ENCODE measurements at places on chromosomes 12 and 14. TPM values are rescaled to one million over a fixed set of nuclear protein-coding genes. Genes with fewer than 3 reads are reported as not detected.

GRCh38 chr12:64469455-64470142 is 17.7 kb downstream of the TBK1 start:
- no peak for DNase-seq

DNA sequence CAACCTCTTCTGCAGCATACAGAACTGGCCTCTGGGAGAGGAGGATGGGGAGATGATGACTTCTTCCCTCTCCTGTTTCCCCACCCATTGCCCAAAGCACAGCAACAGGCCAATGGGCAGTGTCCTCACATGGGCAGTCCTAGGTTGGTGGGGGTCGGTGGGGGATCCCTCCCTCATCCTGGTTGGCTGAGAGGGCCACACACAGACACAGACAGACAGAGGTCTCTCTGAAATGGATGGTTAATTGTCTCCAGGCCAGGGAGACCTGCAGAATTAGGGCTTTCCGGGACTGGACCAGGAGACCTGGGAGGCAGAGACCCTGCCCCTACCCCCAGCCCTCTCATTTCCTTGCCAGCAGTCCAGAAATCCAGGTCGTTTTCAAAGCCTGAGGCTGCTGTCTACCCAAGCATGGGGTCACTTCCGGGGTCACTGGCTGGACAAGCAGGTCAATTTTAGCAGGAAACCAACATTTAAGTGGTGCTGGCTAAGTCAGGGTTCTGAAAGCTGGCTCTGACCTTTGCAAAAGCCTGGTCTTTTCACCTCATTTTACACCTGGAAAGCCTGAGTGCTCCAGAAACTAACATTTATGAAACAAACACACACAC is 48.6 kb upstream of the TBX3 start:
- no peak for DNase-seq

- no peak for DNase-seq
Measured at GRCh38 chr12:68012712-68013111, 23.5 kb downstream of the IFNG-AS1 start.

GRCh38 chr14:85466678-85467077 is 63.3 kb upstream of the FLRT2 start:
- no peak for DNase-seq

DNA sequence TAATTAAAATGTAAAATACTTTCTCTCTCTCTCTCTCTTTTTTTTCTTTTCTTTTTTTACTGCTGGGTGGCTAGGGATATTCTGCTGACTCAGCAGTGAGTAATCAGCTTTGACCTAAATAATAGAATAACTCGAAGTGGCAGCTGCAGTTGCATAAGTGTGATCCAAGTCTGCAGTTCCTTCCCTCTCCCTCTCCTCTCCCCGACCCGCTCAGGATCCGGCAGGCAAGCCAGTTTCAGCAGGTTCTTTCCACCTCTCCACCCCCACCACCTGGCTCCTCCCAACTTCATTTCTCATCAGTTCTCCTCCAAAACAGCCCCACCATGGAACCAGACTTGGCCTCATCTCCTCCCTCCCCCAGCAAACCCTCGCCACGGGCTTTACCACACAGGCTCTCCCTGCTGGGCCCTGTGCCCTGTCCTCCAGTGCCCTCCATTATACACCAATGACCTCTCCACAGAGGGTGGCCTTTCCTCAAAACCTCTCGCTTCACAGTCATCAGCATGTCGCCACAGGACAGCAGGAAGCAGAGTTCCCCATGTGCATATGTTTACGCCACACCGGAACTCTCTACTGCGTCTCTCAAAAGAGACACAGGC is 22.4 kb downstream of the SLC7A8 start:
- no peak for DNase-seq

DNA sequence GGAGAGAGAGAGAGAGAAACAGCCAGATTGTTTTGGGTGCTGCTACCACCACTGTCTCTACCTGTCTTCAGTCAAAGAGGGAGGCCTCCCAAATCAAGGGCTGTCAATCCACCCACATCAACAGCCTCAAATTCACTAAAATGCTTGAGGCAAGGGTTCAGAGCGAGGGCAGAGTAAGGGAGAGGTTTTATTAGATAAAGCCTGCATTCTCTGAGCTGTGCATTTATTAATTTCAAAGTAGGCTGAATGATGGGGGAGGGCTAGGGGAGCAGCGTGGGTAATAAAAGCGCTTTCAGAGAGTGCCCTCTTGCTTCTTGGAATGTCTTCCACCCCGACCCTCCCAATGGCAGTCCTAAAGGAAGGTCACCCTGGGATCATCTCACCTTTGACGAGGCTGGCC is 636.5 kb upstream of the TBX3 start:
- no peak for DNase-seq

- peak; percentile 71 for DNase-seq
Measured at GRCh38 chr12:57127726-57128518, at the start of gene LRP1. Gene LRP1 (plus strand): TSS chr12:57128483. CDS start chr12:57128965, 482 bp downstream.

DNA sequence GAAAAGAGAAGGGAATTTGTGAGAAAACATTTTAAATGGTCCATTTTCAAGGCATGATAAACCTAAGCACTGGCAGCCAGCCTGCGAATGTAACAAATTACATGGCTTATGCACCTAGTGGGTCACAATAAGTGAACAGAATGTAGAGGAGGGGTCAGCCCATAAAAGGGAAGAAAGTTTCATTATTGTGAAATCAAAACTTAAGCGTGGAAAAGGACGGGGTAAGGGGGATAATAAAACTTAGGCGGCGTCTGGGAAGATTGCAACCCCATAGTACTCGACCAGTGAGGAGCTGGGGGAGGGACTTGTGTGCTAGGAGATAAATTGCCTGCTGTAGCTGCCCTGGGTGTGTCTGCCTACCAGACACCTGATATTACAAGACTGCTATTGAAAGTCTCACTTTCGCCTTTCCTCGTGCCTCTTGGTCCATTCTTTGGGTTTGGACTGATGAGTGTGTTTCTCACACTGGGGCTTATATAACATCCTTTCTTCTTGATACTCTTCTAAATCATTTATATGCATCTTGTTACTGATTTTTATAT is 40.6 kb downstream of the ZDHHC17 start:
- DNase-seq, result no peak

GRCh38 chr14:85247071-85247470 is 282.9 kb upstream of the FLRT2 start:
- DNase-seq, result no peak

DNA sequence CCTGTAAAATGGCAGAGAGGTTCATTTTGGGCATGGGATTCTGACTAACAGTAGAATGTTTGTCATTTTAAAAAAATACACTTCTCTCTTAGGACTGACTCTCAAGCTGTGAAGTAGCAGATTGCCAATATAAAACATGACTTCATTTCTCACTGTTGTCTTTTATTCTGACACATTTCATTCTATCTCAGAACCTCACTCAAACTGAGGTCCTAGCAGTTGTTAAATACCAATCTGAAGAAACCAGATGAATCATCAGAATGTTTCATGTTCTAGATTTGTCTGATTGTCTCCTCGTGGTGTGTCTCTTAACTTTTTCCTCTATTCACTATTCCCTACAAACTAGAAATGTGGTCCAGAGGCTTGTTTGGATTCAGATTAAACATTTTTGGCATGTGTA is 276.5 kb upstream of the NPAS3 start:
- no peak for DNase-seq

GRCh38 chr12:90939382-90939781 is 15.6 kb downstream of the CCER1 start:
- DNase-seq, result no peak

- DNase-seq, result no peak
Measured at GRCh38 chr12:115583591-115583990, 693.9 kb downstream of the MED13L start.

- DNase-seq, result peak; percentile 39
Measured at GRCh38 chr14:60561845-60562746, 53.1 kb downstream of the SIX6 start.

- no peak for DNase-seq
Measured at GRCh38 chr12:131057211-131057721, 103.6 kb downstream of the ADGRD1 start.

DNA sequence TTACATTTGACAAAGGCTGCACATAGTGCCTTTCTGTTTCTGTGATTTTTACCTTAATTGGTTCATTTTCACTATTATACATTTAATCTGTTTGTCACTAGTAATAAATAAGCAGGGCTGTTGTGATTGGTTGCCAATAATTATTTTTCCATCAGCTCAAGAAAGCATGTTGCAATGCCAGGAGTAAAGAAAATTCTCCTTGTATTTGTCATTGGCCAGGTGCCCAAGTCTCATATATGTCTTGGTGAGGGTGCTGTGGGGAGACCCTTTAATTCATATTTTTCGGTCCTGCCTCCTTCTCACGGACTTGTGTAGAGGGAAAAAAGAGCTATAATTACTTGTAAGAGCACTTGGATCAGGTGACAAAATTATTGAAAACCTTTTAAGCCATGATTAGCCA is 108.0 kb downstream of the KITLG start:
- DNase-seq, result no peak

- no peak for DNase-seq
Measured at GRCh38 chr14:69672356-69672755, 61.0 kb downstream of the SUSD6 start.

GRCh38 chr14:75433631-75434071 is 5.8 kb downstream of the JDP2 start:
- no peak for DNase-seq

GRCh38 chr12:85448548-85449139 is 168.6 kb downstream of the ALX1 start:
- no peak for DNase-seq

DNA sequence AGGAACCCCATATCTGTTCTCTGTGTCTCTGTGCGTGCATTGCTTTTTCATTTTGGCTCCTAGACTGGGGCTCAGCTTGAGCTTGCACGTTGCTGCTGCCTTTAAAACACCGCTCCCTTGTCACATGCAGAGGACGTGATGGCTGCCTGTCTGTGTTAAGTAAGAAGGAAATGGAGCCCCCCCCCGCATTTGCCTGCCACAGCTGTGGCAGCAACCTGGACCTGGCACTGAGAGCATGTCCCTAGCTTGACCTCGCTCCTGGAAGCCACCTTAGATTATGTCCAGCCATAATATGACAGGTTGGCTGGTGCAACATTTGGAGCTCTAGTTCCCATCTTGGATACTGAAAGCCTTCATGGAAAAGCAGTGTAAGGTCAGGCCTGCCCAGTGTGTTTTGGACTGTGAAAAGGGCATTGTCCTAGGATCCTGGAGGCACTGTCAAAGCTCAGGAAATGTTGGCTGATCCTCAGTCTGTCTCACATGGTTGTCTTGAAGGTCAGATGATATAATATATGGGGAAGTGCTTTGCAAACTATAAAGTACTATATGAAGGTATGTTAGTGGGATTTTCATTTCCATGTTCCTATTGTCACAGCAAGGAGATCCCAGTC is 73.8 kb downstream of the PRKCH start:
- DNase-seq, result no peak

DNA sequence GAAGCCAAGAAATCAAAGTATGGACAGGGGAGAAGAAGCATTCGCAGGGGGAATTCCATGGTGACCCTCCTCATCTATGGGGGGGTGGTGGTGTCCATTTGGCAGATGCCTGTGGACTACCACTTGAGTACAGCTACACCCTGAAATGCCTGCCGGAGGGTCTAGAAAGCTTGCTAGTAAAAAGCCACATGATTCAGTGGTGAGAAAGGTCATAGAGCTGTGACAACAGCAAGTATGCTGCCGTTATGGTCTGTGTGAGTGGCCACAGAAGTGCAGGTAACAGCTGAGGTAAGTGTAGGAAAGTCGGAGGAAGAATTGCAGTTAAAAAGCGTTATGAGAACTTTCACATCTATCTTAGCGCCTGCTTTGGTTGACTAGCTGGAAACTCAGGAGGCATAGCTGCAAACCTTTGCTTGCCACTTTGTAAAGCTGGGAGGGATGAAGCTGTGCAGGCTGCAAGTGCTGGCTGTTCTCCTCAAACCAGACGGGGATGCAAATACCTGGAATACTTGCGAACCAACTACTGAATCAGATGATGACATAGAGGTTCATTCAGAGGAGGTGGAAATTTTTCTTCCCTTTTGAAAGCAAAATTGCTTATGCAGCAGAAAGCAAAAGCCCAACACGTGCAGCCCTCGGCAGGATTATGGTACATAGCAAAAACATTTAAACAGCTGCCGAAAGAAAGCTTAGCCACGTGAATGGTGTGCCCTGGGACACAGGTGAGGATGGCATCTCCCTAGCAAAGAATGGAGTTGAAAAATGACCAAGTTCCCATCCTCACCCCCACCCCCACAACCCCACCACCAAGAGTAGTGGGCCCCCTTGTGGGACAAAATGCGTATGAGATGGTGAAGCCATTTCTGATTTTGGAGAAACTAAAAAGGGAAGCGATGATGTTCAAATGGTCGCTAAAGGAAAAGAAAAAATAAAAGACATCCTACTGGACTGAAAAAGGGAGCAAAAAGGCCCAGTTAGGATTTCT is 287.0 kb downstream of the RERGL start:
- no peak for DNase-seq

DNA sequence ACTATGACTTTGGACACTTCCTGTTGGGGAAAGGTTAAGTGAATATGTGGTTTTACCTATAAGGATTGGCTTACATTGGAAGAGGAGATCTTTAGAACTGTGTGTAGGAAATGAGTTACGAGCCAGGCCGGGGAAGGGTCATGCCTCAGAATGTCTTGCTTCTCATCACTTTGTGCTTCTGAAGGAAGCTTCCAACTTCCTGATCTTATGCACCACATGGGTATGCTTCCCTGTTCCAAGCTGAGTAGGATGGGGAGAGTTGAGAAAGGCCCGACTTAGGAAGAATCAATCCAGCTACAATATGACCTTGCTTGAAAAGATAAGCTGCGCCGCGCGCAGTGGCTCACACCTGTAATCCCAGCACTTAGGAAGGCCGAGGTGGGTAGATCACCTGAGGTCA is 59.9 kb downstream of the STXBP6 start:
- DNase-seq, result no peak

GRCh38 chr14:65010211-65010931 is 23.7 kb downstream of the FNTB start:
- no peak for DNase-seq

- no peak for DNase-seq
Measured at GRCh38 chr14:46197856-46198255, 453.7 kb downstream of the RPL10L start.

DNA sequence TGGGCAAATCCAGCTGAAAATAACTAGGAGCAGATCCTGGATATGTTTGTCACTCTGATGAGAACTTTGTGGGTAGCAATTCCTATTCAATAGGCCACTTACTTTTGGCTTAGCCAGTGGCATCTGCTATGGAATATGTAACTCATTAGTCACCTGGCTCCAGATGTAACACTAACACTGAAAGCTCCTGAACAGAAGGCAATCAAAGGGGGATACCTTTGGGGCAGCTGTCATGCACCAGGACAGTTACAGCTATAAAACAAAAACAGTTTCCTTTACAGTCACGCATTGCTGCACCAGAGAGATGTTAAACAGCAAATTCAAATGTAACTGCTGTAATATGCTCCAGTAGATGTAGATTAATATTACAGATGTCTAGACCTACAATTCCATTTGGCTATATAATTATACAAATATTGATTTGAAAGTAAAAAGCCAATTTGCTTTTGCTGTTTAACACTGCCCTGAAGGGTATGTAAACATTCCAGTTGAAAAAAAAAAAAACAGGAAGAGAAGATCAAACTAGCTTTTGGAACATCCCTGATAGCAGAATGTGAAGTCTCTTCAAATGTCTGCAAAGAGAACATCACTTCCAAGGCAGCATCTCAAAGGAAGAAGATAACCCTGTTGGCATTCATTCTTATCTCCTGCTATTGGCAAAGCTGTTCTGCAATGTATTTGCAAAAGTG is 18.4 kb downstream of the RACGAP1 start:
- no peak for DNase-seq

IFNG-AS1 gene
- total RNA-seq, result 0.21 TPM

AMHR2 gene
- not detected for total RNA-seq

INSM2 gene
- total RNA-seq, result not detected

ADGRD1 gene
- total RNA-seq, result not detected

LRRK2 gene
- not detected for total RNA-seq

SLC6A13 gene
- 0.26 TPM for total RNA-seq

EPS8 gene
- 2.2 TPM for total RNA-seq

OASL gene
- total RNA-seq, result 29.2 TPM

EPYC gene
- not detected for total RNA-seq
